Bronchial epithelial cell (primary cell): ENCODE measurements at places on chromosomes 4 and X. TPM values are rescaled to one million over a fixed set of nuclear protein-coding genes. Genes with fewer than 3 reads are reported as not detected.
A peak's percentile ranks its signal among the peaks of the same experiment; 100 is the strongest.

The PDGFC gene
- total RNA-seq = 38.7 and 52.2 TPM in 2 replicates

GRCh38 chr4:74990276-74990875, 57.5 kb downstream of the PARM1 start:
- DNase-seq = no peak

GRCh38 chrX:71579136-71579989, 1.1 kb downstream of the GCNA start:
- DNase-seq = no peak

DNA sequence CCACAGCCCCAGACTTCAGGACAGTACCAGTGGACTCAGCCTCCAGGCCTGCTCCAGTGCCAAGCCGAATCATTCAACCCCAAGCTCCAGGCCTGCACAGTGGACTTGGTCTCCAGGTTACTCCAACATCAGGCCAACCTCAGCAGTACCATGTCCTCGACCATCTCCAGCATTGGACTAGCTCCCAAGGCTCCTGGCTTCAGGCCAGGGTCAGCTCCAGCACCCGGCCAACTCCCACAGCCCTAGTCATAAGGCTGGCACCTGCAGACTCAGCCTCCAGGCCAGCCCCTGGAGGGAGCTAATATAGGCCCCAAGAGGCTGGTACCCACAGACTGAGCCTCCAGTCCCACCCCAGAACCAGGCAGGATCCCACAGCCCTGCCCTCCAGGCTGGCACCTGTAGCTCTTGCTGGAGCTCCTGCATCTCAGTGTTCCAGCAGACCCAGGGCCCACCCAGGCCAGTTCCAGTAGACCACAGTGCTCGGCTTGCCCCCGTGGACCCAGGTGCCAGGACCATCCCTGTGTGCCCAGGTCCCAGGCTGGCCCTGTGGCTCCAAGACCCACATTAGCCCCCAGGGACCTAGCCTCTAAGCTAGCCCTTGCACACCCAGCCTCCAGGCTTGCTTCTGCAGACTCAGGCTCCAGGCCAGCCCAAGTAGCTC, 25.6 kb downstream of the ZMAT1 start:
- DNase-seq = no peak

DNA sequence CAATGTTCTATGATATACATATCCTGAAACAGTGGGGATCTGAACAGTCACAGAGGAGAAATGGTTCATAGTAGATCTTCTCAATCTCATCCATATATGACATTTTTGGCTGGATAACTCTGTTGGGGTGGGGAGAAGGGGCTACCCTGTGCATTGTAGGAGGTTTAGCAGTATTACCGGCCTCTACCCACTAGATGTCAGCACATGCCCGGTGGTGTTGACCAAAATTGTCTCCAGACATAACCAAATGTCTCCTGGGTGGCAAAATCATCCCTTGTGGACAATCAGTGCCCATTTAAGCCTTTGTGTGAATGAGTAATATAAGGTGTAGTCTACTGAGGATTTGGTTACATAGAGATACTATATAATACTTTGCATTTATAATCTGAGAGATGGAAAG, 89.9 kb downstream of the PLS3 start:
- peak; percentile 9 for DNase-seq

DNA sequence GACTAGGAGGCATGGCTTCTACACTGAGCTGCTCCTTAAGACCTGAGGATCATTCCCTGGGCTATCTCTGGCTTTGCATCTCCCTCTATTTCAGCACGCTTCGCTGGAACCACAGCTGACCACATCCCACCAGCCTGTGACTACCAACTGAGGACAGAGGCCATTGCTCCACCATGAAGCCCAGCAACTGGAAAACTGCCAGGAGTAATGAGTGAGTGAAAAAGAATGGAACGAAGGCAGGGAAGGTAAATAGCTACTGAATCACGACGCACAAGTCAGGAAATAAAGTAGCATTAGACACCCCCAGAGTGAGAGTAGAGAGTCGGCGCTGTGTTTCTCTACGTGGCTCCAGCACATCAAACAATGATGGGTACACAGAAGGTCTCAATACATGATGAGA, 314.7 kb downstream of the LDB2 start:
- DNase-seq = no peak

The FAM133A gene
- total RNA-seq = not detected in 2 replicates

The RBM47 gene
- 35.0 and 42.9 TPM in 2 replicates for total RNA-seq

DNA sequence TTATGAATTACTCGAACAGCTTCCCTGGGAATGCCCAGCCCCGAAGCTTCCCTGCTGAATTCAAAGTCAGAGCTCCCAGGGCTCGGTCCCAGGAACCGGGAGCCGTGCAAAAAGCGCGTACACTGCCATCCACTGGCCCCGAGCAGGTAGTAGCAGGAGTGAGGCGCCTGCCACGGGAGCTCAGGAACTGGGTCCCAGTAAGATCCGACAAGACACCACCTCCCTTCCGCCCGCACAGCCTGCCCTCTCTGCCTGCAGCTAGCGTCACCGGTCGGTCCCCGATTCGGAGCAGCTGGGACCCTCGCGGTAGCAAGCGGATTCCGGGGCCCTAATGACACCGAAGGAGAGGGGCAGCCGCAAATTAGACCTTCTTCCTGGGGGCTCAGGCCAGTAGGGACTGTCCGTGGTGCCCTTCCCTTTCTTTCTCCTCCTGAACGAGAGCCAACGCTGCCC, 1.2 kb downstream of the CORIN start:
- DNase-seq = peak; percentile 67

- no peak for DNase-seq
These were observed 21.2 kb upstream of the VCX2 start for GRCh38 chrX:8192276-8192675.

GRCh38 chr4:78002260-78002659, 54.9 kb upstream of the FRAS1 start:
- DNase-seq = no peak

- peak; percentile 34 for DNase-seq
These were observed 18.3 kb upstream of the CXCR3 start for GRCh38 chrX:71636438-71637252.

DNA sequence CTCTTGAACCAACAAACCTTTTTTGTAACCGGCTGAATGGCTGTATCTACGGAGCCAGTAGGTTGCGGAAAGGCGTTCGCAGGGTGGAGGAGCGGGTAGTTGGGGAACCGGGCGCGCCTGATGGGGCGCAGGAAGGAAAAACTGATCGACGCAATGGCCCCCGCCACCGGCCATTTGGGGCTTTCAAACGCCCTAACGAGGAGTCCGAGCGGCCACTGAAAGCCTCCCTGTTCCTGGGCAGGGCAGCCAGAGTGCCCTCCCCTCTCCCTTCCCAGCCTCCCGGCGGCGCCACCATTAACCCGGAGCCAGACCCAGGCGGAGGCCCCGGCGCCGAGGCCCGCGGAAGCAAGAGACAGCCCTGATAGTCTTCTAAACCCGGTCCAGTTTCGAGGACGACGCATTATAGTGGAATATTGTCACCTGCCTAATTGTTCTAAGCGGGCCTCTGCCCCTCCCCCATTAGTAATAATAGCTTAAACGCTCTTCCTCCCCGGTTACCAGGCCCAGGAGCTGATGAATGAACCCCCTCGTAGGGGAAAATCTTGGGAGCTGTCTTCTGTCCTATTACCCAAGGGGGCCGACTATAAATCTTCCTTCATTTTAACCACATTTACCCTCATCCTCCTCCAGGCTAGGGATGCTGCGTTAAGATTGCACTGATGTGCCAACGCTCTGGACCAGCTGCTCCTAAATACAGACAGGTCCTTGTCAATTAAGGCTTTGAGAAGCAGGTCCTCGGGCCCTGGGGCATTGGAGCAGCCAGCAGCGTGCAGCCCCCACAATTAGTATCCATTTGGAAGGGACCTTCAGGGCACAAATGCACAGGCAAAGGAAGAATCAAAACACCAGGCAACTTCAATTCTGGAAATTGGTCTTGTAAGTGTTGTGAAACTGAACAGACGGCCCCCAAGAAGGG, 61.6 kb upstream of the TMEM33 start:
- no peak for DNase-seq

GRCh38 chrX:39839371-39839770, 258.4 kb downstream of the BCOR start:
- no peak for DNase-seq

DNA sequence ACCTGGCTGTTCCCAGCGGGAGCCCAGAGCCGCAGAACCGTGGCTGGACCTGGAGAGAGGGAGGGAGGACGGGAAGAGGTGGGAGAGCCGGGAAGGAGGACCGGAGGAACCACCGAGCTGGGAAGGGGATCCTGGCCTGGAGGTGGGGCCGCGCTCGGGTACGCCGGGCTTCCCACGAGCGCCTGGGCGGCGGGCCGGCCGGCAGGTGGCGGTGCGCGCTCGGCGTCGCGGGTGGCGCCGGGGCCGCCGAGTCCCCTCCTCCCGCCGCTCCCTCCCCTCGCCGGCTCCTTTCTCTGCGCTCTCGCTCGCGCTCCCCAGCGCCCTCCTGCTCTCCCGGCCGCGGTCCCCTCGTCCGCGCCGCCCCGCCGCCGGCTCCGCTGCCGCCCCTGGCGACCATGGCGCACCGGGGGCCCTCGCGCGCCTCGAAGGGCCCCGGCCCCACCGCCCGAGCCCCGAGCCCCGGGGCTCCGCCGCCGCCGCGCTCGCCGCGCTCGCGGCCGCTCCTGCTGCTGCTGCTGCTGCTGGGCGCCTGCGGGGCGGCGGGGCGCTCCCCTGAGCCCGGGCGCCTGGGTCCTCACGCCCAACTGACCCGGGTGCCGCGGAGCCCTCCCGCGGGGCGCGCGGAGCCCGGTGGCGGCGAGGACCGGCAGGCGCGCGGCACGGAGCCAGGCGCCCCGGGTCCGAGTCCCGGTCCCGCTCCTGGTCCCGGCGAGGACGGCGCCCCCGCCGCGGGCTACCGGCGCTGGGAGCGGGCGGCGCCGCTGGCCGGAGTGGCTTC, at the start of gene SORCS2:
Gene SORCS2 (plus strand): TSS at position 287 of the 778 bp plus-strand sequence.
- DNase-seq = no peak

GRCh38 chrX:118682258-118683014, 45.0 kb upstream of the IL13RA1 start:
- DNase-seq = peak; percentile 36

- DNase-seq = no peak
These were observed 20.6 kb upstream of the TEX13A start for GRCh38 chrX:105241056-105241455.

GRCh38 chrX:150768580-150769190, 75.5 kb downstream of the MTMR1 start:
- DNase-seq = peak; percentile 6

The TLR6 gene
- 0.26 and 0.38 TPM in 2 replicates for total RNA-seq

DNA sequence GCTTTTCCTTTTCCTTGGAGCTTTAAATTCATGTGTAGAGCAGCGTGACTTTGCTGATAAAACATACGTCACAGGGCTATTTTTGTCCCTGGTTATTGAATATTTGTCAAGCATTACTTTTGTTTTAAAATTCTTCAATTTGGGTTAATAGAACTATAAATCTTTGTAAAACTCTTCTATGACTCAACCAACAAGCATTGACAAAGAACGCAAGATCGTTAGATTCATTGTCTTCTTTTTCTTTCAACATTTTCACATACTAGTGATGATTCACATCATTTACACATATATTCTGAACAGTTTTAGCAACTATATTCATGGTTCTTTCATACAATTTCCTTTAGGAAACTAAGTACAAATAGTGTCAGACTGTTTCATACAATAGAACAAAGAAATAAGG, 72.0 kb upstream of the GPM6A start:
- no peak for DNase-seq

GRCh38 chr4:118276580-118276979, 76.2 kb downstream of the PRSS12 start:
- no peak for DNase-seq

GRCh38 chr4:155972098-155972497, 18.4 kb upstream of the CTSO start:
- DNase-seq = peak; percentile 20

The CNGA1 gene
- total RNA-seq = 1.6 and 5.4 TPM in 2 replicates

DNA sequence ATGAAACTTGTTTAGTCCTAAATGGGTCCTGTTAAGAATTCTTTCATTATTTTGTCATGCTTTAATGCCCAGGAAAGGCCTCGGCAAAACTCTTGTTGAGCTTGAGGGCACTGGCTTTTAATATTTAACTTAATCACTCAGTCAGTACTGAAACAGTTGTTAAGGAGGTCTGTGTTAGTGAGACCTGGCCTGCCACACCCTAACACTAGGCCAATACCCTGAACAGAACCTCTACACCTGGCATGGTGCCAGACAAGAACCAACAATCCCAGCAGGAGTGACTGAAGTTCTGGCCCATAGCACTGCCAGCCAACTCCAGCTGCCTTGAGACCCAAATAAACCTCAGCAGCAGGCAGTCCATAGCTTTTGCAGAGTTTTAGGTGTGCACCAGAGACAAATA, 85.7 kb upstream of the ITM2A start:
- DNase-seq = no peak
